ENCODE measurements at places on chromosomes 2 and 18. TPM values are rescaled to one million over a fixed set of nuclear protein-coding genes. Genes with fewer than 3 reads are reported as not detected.

Gene TSPYL6
- 0.17 TPM for polyA plus RNA-seq

Gene NT5C1B
- 1.3 TPM for polyA plus RNA-seq

Gene AGAP1
- polyA plus RNA-seq = 17.0 TPM

Gene MATN3
- 8.1 TPM for polyA plus RNA-seq

Gene NTSR2
- not detected for polyA plus RNA-seq

Gene SNED1
- polyA plus RNA-seq = 56.3 TPM

DNA sequence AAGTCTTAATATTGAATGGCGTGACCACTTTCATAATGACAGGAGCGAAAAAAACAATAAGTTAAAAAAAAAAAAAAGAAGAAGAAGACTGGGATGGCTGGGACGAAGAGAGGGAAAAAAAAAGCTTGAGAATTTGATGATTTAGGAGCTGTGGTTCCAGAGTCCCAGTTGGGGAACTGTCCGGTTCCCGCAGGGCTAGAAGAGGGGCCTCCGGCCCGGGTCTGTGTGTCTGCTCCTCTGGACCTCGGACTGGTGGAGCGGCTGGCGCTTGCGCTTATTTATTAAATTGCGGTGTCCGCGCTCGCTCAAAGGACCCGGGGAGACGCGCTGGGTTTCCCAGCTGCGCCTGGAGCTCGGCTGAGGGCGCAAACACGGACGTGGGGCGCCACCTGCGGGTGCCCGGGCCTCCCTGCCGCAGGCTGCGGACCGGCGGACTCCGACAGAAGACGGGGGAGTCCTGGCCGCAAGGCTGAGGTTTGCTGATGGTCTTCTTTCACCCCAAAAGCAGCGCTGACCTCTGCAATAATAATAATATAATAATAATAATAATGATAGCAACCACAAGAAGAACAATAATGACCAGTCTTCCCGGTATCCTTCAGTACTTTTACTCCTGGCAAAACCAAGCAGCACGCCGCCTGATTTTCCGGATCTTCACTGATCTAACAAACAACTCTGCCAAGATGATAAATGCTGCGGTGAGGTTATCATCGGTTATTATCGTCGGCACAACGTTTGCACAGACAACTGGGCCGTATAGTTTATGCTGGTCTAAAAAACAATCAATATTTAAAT lies at the start of gene CBLN2:
CBLN2 (minus strand) TSS at position 251 of the 795 bp plus-strand sequence. CDS start 2,182 bp downstream, outside the sequence.
- peak; percentile 57 for DNase-seq

- no peak for DNase-seq
Measured at GRCh38 chr18:23868136-23868785, 146.3 kb upstream of the TTC39C start.

- no peak for DNase-seq
Measured at GRCh38 chr2:161004379-161004778, 155.8 kb upstream of the TANK start.

DNA sequence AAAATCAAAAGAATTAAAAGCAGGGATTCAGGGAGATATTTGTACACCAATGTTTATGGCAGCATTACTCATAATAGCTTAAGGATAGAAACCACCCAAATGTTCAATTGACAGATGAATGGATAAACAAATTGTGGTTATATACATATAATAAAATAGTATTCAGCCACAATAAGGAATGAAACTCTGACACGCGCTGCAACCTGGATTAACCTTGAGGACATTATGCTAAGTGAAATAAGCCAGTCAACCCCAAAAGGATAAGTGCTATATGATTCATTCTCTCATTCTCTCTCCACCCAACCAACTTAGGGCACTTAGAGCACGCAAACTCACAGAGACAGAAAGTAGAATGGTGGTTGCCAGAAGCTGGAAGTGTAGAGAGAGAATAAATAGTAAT lies 216.8 kb upstream of the SLC14A2 start:
- no peak for DNase-seq

DNA sequence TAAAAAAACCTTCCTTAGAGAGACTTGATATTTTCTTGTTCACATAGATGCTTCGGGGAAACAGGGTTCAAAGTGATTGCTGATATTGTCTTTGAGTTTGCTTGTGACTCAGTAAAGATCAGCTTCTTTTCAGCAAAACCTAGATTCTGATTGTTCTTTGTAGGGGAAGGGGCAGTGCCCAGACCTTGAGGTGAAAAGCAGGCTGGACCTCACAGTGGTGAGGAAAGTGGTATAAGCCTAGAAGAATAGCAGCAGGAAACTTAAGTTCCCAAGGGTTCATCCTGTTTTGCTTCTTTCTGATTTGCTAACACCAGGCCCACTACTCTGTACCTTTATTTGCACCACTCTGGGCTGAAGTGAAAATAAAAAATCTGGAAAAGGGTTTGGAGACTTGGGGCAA lies 20.9 kb downstream of the UBXN4 start:
- DNase-seq = no peak

DNA sequence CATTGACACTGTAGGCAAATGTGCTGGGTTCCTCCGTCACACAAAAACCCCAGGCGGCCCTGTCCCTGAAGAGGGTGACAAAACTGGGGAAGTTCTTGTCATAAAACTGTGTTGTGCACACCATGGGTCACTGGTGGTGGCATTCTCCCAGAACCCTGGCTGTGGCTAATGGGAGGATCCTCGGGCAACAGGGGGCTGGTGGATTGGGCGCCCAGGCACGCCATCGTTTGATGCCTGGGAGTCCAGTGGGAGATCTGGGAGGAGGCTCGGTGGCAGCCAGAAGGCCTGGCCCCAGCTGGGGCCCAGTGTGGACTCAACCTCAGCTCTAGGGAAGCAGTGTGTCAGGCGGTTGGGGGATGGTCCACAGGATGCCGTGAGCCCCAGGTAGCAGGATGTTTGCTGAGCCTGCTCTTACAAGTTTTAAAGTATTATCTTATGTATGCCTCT lies 140.7 kb downstream of the ACOXL start:
- no peak for DNase-seq

DNA sequence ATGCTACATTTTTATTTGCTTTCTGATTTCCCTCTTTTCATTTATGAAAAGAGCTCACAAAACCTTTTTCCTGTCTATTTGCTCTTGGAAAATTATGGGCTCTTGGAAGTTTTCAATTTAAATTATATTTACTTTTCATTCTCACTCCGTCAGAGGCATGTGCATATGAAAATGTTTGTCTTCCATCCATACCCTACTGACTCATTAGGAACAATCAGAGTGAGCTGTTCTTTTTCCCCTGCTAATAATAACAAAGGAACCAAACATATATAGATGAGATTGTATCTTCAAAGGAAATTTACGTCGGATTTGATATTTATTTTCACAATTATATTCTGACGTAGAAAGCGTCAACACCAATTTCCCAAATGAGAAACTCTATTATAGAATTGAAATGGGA lies 1101.2 kb downstream of the TSN start:
- DNase-seq = no peak

GRCh38 chr2:44450806-44451205 lies 89.1 kb downstream of the CAMKMT start:
- DNase-seq = peak; percentile 4

GRCh38 chr2:240869109-240869955 lies 708 bp downstream of the AGXT start:
- DNase-seq = no peak

DNA sequence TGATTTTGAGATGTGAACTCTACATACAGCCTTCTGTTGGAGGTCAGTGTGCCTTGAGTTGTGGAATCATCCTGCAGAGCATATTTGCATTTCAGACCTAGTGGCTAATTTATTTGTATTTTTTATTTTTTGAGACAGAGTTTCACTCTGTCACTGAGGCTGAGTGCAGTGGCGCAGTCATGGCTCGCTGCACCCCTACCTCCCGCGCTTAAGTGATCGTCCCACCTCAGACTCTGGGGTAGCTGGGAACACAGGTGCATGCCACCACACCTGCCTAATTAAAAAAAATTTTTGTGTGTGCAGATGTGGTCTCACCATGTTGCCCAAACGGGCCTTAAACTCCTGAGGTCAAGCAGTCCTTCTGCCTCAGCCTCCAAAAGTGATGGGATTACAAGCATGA lies 104.4 kb downstream of the ASXL3 start:
- no peak for DNase-seq

GRCh38 chr2:240358080-240358479 lies 77.4 kb upstream of the GPC1 start:
- no peak for DNase-seq

DNA sequence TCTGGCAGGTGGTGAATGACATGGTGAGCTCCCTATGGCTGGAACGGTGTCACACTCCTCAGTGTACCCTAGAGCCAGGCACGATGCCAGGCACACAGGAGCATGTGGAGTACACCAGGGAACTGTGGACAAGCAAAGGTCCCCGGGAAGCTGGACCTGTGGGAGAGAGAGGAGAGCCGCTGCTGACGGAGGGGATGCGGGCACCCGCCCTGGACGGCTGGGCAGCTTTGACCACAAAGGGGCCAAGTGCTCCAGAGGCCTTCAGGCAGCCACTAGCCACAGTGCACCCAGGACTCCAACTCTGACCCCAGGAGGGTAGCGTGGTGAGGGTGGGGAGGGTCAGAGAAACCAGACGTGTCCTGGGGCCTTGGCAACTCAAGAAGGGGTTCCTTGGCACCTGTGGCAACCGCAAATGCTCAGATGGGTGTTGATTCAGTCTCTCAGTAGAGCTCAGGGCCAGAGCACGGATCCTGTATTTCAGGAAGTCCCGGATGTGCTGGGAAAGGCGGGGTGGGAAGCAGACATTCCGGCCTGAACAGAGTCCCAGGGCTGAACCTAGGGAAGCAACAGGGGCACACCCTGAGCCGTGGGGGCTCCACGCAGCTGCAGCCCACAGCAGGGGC lies 2.3 kb upstream of the MAB21L4 start:
- no peak for DNase-seq

DNA sequence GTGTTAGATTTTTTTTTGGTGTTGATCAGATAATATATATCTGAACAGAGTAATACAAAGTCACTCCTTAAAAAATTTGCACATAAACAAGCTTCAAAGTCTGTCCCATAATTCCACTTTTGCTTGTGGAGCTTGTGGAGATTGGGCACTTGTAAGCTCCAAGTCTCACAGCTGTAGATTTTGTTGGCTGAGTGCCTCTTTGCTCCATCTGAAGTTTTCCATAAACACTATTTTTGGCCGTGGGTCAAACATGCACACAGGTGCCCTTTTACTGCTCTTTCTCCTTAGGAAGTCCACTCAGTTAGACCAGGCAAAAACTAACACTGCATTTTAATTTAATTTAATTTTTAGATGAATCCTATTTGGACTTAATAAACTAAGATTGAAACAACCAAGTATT lies 3.6 kb upstream of the KCNJ13 start:
- peak; percentile 65 for DNase-seq

DNA sequence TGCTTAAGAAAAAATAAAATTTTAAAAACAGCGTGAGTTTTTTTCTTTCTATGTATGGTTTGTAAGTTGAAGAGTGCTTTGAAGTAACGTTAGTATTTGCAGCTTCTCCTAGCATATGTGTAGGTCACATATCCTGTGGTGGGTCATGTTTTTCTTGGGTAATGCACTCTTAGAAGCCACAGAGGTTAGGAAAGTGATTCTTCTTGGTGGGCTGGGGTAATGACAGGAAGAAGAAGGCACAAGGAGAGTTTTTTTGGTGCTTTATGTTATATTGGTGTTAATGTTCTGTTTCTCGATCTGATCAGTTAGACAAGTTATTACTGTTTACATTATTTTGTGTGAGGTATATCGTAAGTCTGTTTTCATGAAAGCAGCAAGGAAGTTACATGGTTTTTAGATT lies 109.0 kb downstream of the ICA1L start:
- DNase-seq = no peak

GRCh38 chr2:54722641-54723040 lies 821 bp upstream of the EML6 start:
- no peak for DNase-seq

DNA sequence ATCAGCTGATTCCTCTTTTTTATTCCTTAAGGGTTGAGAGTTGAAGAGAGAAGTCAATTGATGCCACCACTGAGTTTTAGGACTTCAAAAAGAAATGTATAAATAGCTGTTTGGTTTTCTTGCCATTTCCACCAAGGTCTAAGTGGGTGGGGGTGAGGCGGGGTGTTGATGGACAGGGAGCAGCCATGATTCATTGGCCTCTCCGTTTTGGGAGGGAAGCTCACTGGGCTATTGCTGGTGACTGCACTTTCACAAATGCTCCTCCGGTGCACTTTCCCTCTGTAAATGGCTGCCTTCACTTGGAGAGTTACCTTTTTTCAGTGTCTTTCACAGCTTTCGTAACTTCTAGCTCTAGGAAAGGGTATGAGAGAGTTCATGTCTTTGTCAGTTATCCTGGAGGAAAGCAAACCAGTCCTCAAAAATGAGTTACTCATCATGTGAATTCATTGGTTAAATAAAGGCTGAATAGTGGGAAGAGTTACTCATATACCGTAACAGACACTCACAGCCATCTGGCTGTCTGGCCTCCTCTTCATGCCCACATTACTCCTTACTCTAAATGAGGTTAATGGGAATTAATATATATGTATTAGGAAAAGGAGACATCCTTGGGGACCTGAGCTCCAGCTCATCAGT lies 17.4 kb upstream of the CTAGE1 start:
- no peak for DNase-seq

GRCh38 chr2:69012310-69013141 lies 453 bp upstream of the ANTXR1 start:
- DNase-seq = peak; percentile 73

DNA sequence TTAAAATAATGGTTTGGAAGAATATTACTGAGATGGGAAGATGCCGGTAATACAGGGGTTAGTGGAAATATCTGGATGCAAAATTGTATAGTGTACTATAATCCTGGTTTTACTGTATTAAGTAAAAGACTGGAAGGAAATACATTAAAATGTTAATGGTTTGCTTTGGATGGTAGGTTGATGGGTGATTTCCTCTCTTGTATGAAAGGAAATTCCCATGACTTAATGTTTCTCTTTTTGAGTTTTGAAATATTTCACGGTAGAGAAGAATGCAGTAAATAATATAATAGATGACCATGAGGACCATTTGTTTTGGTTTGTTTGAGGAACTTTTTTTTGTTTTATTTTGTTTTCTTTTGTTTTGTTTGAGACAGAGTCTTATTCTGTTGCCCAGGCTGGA lies 8.2 kb downstream of the SPTBN1 start:
- DNase-seq = no peak

DNA sequence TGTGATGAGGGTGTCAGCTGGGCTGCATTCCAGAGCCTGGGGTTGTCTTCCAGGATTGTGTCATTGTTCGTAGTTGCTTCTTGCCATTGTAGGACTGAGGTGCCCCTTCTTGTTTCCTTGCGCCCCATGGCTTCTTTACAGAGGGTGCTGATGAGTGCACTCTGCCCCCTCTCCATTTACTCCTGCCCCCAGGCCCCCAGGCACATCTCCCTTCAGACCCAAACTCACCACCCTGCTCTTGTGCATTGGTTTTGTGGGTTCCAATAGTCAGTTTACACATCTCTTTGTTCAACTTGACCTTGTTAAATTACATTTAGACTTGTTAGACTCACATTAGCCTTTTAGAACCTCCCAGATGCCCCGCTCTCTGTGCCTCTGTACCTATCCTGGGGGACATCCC lies 33.1 kb downstream of the HJURP start:
- no peak for DNase-seq

GRCh38 chr2:204019572-204020501 lies 83.3 kb downstream of the ICOS start:
- DNase-seq = no peak

DNA sequence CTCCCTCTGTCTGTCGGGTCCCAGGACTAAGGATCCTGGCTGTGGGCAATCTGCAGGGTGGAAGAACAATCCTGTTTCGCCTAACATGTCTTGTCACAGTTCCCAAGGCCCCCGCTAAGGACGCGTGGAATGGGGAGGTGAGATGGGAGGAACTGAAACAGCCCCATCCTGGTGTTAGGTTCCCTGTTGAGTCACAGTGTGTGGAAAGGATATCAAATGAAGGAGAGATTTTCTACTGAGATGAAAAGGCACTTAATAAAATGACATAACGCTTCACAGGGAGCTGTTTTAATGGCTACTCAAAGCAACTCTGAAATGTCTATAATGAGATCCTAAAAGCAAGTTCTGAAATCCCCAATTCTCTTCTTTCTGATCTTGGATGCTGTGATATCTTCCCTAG lies 52.5 kb downstream of the RAB31 start:
- DNase-seq = no peak
